Mucosa of descending colon (tissue), 3 donors: ENCODE measurements at places on chromosomes 5 and 9.

GRCh38 chr5:51225789-51226742 lies 157.2 kb upstream of the ISL1 start:
- DNase-seq = no peak

DNA sequence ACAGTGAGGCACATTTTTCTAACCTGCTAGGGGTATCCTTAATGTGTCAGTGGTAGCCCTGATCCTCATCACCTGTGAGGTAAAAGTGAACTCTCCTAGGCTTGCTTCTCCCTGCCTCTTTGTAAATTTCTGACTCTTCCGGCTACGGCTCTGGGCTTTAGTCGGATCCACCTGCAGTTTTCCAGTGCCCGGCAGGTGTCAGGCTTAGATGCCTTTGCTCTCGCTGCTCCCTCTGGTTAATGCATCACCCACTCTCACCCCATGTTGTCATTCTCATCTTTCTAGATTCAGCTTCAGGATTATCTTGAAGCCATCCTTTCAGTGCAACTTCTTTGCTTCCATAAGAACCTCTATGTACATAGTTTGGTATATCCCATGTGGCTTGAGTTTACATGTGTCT lies 3.6 kb downstream of the CEP78 start:
- DNase-seq = peak; percentile 78

DNA sequence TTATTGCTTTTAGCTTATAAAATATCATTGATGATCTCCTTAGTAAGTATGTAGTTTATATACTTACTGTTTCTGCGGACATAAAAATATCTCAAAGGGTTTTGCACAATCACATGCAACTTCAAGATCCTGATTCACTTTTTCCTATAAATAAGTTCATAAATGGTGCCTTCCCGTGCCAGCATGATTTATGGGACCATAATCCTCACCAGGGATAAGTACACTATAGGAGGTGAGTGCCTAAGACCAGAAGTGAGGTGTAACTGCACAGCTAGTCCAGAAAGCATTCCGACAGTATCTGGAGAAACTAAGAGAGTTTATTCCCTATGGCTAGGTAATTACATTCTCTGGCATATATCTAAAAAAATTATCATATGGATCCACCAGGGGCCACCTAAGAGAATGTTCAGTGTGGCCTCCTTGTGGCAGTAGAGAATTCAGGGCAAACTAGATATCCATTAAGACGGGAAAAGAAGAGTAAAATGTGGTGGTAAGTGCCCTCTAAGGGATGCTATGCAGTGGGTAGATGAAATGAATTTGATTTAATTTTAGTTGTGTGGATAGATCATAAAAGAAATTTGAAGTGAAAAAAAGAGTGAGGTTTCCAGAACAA lies 402.5 kb upstream of the SLC24A2 start:
- no peak for DNase-seq

DNA sequence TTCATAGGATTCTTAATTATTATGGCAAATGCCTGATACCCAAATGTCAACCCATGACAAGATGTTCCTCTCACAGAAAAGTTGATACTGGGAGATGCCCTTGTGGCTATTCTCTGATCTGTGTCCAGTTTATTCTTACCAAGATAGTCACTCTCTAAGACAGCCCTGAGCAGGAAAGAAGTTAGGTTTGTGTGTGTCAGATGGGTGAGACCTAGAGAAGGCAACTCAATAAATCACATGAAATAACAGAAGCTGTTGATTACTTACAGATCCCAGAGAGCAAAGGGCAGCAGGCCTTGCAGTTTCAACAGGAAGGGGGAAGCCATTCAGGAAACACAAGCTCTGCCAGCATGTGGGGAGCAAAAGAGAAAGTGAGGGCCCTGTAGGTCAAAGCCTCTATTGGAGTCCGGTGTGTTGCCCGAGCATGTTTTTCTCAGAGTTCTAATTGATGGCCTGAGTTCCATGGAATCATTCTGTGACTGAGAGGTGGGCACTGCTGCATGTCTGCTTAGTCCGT lies 1193.7 kb upstream of the CDH18 start:
- DNase-seq = no peak

DNA sequence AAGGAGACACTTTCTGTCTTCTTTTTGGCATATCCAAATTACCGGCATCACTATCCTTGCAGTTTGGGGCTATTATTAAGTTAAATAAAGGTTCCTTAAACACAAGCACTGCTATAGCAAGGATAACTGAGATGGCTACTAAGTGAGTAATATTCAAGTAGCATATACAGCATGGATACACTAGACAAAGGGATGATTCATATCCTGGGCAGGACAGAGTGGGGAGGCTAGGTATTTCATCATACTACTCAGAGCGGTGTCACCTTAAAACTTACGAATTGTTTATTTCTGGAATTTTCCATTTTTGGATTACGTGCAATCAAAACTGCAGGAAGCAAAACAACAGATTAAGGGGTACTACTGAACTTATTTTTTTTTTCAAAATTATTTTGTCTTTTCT lies 54.1 kb downstream of the FER start:
- no peak for DNase-seq

- no peak for DNase-seq
Observed at GRCh38 chr9:125218621-125219020, 18.3 kb downstream of the RABEPK start.

DNA sequence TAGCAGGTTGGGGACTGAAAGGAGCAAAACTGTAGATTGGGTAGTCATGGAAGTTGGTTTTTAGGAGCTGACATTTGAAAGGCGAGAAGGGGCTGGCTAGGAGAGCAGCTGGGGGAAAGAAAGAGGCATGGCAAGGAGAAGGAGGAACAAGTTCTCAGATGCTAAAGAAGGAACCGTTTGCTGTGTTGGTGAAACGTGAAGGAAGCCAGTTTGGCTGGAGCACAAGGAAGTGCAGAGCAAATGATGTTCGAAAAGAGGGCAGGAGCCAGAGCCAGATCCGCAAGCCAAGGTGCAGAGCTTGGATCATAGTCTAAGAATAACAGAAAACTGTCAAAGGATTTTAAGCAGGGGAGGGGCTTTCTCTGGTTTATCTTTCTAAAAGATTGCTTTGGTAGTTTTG lies 276.6 kb downstream of the ASTN2 start:
- no peak for DNase-seq

DNA sequence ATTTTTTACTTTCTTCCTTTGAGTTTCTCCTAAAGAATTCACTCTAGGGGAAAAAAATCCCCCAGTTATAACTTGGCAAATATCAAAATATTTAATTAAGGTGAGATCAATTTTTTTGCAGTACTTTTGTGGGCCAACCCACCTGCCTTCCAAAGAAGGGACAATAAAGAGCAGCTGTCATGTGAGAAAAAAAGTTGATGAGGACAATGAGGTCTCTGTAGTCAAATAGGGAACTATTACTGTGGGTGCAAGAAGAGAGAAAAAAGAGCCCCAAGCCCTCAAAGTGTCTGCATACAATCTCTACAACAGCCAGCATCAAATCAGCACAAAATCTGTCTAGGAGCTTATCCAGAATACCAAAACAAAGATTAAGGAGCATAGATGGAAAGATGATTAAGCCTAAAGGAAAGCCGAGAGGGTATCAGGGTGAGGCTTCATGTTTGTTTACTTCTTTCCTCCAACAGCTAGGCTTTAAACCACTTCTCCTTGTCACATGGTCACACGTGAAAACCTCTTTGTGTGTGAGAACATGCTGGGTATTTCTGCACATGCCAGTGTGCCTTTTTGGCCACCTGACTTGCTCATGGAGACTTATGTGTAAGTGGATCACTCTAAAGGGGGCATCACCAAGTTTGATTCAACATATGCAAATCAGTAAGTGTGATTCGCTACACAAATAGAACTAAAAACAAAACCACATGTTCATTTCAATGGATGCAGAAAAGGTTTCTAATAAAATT lies 19.2 kb upstream of the FYB1 start:
- DNase-seq = no peak

GRCh38 chr9:111902391-111903139 lies 6.0 kb downstream of the UGCG start:
- DNase-seq = no peak

- peak; percentile 93 for DNase-seq
Observed at GRCh38 chr5:134524272-134524825, 1.1 kb upstream of the JADE2 start.

DNA sequence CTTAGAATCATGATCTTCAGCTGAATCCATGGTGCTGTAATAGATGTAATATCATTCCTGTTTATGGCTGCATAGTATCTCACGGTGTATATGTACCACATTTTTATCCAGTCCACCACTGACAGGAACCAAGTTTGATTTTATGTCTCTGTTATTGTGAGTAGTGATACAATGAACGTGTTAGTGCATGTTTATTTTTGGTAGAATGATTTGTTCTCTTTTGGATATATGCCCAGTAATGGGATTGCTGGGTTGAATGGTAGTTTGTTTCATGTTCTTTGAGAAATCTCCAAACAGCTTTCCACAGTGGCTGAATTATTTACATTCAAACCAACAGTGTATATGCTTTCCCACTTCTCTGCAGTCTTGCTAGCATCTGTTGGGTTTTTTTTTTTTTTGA lies 175.1 kb upstream of the CDH10 start:
- DNase-seq = no peak

GRCh38 chr5:14816999-14817761 lies 54.4 kb downstream of the ANKH start:
- DNase-seq = no peak

DNA sequence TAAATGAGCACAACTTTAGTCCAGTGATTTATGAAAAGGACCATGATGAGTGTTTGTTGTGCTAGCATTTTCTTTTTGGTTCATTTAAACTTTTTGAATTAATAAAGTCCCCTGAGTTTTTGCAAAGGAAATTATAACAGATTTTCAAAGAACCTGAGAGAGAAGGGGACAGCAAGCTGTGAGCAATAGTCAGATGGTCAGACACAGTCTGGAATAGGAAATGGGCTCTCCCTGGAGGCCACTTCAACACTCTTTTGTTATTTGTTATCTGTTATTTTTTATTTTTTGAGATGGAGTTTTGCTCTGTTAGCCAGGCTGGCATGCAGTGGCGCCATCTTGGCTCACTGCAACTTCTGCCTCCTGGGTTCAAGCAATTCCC lies 171.1 kb downstream of the ARHGEF28 start:
- DNase-seq = no peak

DNA sequence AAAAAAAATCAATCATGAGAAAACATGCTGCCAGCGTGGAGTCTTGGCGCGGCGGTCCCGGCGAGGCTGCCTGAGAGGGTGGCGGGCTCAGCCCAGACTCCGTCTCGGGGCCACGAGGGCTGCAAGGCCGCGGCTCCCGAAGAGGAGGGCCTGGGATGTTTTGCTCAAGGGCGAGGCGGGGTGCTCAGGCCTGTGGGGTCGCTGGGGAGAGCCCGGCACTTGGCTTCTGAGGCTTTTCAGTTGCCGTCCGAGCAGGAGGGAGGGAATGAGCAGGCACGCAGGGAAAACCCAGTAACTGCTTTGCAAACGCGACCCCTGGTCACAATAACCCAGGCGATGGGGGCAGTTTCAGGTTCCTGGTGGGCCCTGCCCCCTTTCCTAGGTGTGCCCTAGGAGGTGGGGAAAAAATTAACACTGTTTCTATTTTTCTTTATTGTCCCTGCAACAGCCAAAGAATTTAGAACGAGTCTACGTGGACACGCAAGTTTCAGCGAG lies 3.2 kb upstream of the IRX2 start:
- no peak for DNase-seq

DNA sequence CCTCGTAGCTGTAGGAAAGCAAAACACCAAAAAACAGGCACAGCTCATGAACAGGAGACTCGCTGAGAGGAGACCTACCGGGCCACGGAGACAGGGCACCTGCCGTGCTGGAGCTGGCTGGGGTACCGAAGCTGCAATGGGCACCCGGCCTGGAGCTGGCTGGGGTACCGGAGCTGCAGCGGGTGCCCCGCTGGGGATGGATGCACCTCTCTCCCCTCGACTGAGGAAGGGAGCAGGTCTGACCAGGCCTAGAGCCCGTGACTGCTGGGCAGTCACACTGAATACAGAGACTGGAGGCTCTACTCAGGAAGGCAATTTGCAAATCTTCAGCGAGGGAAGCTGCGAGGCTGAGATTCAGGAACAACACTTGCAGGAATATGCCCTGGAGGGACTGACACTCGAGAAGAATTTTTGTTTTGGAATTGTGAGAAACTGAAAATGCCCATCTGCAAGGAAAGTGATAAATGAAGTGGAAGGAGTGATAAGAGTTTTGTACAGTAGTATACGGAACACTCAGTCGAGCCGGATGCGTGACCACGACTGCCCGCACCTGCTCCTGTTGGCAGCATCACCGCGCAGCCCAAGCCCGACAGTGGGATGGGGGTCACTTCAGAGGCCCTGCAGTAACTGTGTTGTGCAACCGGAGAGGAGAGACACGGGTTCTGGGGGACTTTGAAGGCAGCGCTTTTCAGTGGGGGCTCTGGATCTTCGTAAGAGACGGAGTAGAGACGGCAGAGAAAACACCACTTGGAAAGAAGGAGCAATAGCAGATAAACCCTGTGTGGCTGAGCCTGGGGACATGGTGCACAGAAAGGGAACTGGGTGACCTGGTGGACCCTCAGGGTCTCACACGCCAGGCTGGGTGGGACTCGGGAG lies 27.9 kb upstream of the LPCAT1 start:
- DNase-seq = no peak

DNA sequence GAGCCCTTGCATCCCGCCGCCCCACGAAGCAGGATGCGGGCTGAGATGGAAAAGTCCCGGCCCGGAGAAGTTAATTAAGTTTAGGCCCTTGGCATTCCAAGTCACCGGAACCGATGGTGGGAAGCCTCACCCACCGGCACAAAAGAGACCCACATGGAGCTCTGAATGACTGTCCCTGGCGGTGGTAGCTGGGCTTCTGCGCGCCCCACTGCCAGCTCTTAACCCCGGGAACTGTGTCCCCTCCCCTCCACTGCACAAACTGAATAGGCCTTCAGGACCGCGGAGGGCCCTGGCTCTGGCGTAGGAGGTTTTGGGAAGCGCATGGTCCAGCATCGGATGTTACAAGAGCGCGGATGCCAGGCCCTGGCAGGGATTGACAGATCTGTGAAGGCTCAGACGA lies 291.1 kb upstream of the TUT7 start:
- no peak for DNase-seq

DNA sequence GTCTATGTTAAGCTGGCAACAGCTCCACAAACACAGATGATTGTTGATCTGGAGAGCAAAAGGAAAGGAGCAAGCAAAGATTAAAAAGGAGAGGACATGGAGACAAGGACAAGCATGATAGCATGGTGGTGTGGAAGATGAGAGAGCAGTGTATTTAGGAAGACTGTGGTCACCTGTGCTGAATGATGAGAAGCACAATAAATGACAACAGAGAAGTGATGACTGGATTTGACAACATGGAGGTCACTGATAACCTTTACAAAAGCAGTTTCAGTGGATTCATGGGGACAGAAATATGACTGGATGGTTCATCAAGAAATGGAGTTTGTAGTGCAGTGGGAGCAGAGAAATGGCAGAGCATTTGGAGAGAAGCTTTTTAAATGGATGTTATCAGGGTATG lies 20.2 kb downstream of the TTC33 start:
- DNase-seq = no peak

- DNase-seq = no peak
Observed at GRCh38 chr9:135563039-135563476, 1.5 kb downstream of the PAEP start.
